ENCODE measurements at places on chromosomes 2 and 18.

GRCh38 chr2:150296770-150297546, 190.5 kb downstream of the RND3 start:
- no peak for DNase-seq

- DNase-seq: peak; percentile 91
These were observed at the start of gene TMEM37 for GRCh38 chr2:119431155-119431975. Gene TMEM37, plus strand, starts transcription at chr2:119431854. Its CDS starts 50 bp downstream, at chr2:119431904.

GRCh38 chr18:7457262-7457661, 109.9 kb upstream of the PTPRM start:
- DNase-seq: no peak

GRCh38 chr2:62845256-62845655, 139.7 kb downstream of the EHBP1 start:
- DNase-seq: no peak

DNA sequence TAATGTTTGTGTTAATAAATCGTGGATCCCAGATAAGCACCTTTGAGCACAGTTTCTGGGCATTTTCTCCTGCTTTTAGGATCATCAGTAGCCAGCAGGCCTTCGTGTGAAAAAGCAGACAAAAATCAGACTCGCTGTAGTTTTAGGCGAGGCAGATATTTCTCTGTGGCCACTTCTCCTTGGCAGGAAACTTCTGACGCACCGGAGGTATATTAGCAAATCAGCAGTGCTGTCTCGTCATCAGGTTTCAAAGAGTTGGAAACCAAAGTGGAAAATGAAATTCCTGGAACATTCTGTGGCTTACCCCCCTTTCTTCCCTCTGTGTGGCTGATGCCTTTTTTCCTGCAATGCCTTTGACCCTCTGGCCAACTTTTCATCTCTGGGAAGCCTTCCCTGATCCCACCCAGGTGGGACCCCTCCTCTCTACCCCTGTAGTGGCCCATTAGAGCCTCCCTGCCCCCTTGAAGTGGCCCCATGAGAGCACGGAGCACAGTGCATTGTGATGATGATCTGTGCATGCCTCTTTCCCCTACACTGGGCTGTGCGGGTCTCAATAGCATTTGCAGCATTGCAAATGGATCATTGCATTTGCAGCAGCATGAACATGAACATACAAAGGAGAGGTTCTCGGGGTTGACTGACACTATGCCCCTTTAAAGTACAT, 93.3 kb downstream of the RNF144A start:
- no peak for DNase-seq

DNA sequence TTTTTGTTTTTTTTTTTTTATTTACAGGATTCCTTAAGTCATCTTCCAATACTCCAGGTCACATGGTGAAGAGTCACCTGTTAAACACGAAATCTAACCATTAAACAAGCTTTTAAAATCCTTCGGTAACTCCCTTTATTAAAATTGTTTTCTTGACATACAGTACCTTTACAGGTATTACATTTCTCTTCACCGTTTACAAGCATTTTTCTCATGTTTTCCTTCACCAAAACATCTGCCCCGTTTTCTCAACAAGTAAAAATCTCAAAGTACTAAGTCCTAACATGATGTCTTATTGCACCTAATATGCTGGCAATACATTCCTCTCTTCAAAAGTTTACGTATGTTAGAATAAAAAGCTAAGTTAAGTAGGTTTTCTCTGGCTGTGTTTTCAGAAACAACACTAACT, 1.1 kb downstream of the PUM2 start:
- DNase-seq: peak; percentile 19

DNA sequence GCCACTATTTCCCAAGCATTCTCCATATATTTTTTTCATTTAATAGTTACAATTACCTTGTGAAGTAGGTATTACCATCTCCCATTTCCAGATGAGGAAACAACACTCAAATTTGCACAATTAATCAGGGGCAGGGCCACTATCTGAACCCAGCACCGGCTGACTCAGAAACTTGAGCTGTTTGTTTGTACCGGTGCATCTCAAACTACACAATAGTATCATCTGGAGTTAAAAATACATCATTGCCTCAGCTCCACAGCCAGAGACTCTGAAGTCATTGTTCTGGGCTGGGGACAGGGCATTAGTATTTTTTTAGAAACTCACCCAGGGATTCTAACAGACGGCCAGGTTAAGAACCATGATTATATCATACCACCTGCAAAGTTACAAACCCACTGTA, 55.9 kb downstream of the CDCA7 start:
- DNase-seq: no peak

DNA sequence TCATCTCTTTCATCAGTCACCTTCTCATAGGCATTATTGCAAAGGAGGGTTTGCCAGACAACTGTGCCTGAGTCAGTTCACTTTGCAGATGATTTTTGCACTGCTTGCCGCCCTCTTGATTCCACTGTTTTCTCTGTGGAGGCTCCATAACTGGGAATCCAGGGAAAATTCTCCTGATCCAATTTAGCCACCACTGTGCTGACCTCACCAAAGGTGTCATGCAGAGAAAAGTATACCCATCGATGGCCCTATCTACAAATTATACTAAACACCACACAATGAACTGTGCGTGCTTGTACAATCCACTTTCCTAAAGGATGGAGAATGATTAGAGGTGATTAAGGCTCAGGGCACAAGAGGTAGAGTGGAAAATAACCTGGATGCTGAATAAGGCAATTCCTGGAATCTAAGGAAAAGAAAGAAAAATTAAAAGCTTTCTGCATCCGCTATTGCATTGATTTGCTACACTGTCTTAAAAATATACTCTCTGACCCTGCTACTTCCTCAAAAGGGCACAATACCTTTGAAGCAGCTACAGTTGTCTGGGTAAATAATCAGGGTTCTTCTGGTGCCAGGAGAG, 409.4 kb downstream of the RIT2 start:
- DNase-seq: no peak

GRCh38 chr2:196884368-196884767, 42.1 kb downstream of the PGAP1 start:
- DNase-seq: no peak

- peak; percentile 87 for DNase-seq
These were observed 133.9 kb downstream of the MAP4K4 start for GRCh38 chr2:101831351-101831865.

- DNase-seq: no peak
These were observed 264.7 kb upstream of the ID2 start for GRCh38 chr2:8416849-8417832.

DNA sequence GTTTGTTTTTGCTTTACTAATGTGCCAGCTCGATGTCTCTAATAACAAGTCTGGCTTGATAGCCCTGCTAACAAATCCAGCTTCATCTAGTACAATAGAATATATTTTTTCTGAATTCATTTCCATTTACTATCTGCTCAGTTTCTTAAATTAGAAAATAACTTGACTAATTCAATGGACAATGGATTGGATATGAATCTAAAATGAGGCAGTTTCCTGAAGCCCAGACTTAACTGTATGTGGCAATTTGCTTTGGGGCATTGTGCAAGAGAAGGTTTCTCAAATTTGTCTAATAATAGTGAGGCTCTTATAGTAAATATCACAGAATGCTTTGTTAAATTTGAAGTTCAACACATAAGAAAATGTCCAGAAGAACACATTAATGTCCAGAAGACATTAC, 25.8 kb downstream of the CALCRL start:
- DNase-seq: no peak

GRCh38 chr18:68940039-68940438, 142.2 kb downstream of the CCDC102B start:
- no peak for DNase-seq

DNA sequence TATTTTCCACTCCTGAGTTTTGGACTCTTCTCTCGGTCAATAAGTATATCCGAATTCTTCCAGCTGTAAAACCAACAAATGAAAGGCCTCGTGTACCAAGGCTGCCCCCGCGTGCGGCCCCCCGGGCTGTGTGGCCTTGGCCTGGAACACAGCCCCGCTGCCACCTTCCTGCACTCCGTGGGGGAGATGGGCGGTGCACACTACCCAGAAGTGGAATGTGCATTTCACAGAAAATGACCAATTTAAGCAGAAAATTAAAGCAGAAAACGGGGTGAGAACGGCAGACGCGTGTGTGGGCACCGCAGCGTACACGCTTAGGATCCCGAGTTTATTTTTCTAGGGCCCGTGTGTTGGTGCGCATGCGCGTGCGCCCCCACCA, 34.4 kb upstream of the ZNF516 start:
- DNase-seq: no peak

GRCh38 chr2:14428056-14428455, 204.5 kb upstream of the LRATD1 start:
- no peak for DNase-seq

DNA sequence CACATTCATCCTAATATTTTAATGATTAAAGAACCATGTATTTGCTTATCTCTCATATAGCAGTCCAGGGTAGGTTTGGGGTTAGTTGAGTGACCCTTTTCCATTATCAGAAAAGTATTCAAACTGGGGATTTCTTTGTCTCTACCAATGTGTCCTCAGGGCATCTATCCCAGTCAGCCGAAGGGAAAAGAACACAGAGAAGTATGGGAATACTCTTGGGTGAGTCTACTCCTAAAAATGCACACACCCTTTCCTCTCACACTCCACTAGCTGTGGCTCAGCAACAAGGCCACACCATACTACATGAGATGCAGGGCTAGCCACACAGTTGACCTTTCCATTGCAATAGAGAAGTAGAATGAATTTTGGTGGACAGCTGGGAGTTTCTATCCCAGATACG, 114.3 kb downstream of the NXPH2 start:
- no peak for DNase-seq

DNA sequence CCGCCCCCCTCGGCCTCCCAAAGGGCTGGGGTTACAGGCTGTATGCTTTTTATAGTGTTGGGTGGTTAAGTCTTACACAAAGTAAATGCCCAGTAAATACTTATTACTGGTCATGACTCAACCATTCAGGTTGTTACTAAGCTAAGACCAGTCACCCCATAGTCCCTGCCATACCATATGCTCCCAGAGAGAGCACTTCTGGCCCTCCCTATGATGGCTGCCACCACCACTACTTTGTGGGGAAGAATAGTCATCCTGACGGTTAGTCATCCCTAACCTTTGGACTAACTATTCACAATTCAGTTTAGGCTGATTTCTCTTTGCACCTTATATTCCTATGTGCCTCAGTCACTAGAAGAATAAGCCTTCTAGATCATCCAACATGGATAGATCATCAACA, 42.0 kb upstream of the MSH2 start:
- DNase-seq: no peak

DNA sequence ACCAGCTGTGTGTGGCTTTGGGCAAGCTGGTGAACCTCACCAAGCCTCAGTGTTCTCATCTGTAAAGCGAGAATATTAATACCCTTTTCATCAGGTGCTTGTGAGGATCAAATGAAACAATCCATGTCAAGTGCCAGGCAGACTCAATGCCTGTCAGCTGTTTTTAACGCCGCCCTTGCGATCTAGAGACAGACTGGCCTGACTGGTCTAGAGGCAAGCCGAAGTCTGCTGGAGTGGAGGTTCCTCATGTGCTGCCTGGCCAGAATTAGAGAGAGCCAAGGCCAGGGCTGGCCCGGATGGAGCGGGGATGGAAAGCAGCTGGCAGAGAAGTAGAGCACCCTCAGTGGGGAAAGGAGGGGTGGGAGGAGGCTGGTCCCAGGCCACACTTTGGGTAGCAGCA, 74.5 kb upstream of the B3GNT7 start:
- DNase-seq: no peak

DNA sequence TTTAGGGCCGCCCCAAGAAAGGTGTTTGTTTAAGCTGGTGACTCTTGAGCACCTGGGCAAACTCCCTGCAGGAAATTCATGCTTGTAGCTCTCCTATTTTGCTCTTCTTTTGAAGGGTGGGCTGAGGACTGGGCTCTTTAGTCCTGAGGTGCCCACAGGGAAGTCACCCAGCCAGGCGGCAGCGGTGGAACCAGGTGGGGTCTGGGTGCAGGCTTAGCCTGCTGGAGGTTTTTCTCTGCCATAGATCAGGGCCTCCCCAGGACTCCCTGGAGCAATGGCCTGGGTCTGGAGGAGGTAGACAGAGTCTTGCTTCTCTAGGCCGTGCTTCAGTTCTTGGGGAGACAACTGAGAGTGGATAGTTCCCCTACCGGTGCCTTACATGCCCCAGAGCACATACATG, 99.9 kb downstream of the CLIP4 start:
- DNase-seq: no peak

- no peak for DNase-seq
These were observed 11.2 kb upstream of the IKZF2 start for GRCh38 chr2:213162516-213163118.

GRCh38 chr2:205169464-205169863, 512.8 kb upstream of the NRP2 start:
- DNase-seq: no peak

DNA sequence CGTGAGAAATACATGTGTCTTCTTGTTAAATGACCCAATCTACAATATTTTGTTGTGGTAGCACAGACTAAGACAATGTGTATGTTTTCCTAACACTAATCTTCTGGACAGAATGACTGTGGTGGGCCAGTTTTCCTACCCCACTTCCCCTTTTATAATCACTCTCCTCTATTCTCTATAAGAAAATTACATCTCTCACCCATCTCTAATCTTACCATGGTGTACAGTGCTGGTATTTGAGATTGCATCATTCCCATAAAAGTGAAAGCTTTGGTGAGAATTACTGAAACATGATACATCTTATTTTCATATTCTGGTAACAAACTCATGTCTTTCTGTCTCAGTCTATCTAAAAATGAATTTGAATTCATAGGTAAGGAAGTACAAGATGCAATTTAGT, 40.5 kb downstream of the CAVIN2 start:
- no peak for DNase-seq

DNA sequence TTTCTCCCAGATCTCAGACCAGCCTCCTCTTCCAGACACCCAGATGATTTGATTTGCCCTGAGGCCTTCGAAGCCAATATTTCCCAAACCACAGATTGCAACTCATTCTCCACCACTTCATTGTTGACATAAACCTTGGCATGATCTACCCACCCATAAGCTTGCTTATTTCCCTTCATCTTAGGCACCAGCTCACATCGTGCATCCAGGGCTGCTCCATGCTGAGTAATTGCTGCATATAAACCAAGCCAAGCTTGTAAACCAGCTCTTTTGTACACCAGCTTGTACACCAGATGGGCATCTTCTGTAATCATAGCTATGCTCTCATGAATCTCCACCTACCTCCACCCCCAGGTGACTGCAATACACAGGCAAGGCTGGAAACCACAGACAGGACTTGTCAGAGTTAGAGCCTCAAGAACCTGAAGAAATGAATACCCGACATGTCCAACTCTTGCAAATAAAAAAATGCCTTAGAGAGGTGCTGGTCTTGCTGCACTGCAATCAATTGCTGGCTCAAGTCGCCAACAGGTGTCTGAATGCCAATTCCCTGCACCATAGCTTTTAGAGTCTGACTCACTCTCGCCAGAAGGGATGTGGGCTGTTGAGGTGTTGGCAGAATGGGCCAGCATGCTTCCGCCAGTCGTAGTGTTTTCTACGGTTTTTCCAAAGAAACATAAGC, 31.5 kb downstream of the TRABD2A start:
- DNase-seq: no peak

- DNase-seq: no peak
These were observed 32.9 kb downstream of the CENPO start for GRCh38 chr2:24825883-24826772.

All from NCI-H526 (cell line).